Kasumi-1 (cell line): ENCODE measurements at places on chromosomes 2 and 18.

DNA sequence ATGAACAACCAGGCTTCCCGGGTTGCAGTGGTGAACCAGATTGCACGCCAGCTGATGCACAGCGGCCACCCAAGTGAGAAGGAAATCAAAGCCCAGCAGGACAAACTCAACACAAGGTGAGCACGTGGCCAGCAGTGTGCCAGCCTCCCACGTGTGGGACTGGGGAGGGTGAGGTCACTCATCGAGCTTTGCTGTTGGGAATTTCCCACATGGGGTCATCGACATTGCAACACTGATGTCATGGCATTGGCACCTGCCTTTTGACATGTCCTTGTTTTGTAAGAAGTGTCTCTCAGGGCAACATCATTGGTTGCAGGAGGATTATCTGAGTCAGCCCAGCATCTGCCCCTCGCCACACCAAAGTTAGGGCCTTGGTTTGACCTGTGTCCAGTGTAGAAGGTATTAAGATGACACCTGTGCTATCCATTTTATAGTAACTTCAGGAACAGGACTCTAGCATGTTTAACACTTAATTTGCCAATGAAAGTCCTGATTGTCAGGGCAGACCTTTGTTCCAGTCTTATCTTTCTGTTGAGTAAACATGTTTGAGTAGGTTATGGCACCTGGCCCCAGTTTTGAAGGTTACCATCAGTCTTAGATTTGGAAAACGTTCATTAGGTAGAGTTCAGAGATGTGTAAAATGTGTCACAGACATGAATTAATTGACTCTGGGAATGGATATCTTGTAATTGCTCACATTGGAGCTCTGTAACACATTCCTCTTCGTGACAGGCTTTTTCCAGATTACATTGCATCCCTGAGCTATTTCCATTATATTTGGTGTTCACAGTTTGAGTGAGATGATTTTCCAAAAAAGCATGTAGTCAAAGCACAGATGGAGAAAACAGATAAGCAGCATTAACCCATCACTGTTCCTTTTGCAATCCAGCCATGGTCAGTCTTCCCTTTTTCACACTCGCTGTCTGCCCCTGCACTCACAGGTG, 93.3 kb upstream of the EML6 start:
- DNase-seq, result no peak

DNA sequence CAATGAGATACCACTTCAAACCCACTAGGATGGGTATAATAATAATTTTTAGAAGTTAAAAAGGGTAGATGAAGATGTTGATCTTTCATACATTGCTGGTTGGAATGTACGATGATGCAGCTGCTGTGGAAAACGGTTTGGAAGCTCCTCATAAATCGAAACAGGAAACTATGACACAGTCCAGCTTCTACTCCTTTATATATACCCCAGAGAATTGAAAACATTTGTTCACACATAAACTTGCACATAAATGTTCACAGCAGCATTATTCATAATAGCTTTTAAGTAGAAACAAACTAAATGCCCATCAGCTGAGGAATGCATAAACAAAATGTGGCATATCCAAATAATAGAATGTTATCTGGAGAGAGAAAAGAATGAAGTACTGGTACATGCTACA, 95.0 kb downstream of the STRADB start:
- no peak for DNase-seq

- peak; percentile 76 for DNase-seq
Measured at GRCh38 chr18:46622999-46623398, 34.0 kb downstream of the LOXHD1 start.

GRCh38 chr18:25278394-25278793, 73.6 kb downstream of the ZNF521 start:
- no peak for DNase-seq

GRCh38 chr2:215032153-215032552, 106.3 kb downstream of the ABCA12 start:
- no peak for DNase-seq

DNA sequence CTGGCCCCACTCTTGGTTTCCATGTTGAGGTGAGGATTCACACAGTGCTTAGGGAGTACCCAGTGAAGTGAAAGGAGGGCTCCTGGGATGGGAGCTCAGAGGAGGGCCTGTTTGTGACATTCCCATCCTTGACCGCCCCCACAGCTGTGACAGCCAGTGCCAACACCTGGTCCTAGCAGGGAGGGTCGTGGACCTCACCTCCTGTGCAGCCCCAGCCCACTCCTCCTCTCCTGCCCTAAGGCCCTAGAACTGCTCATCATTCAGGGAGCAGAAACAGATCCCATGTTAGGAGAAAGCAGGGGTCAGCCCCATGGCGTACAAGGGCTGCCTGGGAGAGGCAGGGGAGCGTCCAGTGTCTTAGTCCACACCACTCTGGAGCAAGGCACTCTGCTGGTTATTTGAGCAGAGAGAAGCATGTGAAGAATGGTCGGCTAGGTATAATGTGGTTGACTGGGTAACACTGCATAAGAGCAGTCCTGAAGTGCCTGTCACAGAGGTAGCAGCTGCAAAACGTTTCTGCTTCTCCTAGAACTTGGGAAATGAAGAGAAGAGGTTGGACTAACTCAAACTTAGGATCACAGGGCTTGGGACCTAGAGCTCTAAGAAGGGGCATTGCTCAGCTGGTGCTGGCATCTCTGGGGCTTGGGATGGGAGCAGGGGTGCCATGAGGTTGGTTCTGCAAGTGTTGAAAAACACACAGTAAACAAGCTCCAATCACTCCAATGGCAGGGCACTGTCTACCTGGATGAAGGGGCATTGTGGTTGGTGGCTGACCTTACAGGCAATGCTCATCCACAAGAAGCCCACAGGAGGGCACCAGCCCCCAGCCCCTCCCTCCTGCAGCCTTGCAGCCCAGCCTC, 55.6 kb downstream of the FAM168B start:
- DNase-seq, result no peak

DNA sequence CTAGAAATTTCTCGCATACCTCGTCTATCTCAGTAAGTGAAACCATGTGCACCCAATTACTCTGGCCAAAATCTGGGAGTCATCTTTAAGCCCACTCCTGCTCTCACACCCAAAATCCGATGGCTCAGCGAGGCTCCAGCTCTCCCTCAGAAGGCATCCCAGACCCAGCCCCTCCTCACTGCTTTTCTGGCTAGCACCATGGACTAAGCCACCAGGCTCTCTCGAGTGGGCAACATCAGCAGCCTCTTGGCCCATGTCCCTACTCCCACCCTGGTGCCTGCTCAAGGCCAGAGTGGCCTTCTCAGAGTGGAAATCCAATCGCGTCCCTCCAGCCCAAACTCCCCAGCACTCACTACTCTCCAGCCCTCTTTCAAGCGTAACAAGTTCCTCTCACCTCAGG, 27.2 kb downstream of the TNS1 start:
- DNase-seq, result no peak

GRCh38 chr2:240213476-240214421, 73.3 kb upstream of the OTOS start:
- DNase-seq, result no peak

DNA sequence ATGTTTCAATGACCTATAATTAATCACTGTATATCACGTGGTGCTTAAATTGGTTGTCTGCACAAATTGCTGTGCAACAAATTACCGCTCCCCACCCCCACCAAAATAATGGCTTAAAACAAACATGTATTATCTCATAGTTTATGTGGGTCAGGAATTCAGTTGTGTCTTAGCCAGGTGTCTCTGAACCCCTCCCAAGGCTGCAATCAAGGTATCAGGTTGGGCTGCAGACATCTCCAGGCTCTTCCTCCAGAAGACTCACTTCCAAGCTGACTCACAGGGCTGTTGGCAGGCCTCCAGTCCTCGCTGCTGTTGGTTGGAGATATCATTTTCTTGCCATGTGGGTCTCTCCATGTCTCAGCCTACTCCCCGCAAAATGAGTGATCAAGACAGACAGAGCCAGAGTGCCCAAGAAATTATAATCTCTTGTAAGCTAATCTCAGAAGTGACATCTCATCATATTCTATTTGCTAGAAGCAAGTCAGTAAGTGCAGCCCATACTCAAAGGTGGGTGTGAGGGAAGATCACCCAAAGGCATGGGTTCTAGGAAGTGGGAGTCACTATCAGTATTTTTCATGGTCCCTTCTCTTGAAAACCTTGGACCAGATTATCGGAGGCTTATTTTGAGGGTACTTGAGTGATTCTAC, 38.4 kb downstream of the SPC25 start:
- DNase-seq, result peak; percentile 58

DNA sequence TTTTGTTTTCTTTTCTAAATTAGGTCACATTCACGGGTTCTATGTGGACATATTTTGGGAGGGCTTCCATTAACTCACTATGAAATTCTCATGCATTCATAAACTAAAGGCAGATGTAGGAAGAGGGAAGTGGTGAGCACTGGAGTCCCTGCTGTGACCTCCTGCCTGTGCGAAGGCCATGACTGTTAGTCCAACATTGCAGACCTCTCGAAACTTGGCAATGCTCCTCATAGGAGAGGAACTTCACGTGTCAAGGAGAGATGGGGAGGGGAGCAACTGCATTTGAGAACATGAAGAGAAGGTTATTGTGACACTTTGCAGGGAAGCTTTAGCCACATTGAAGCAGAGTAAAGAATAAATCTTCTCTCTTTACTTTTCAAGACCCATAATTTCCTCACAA, 126.4 kb upstream of the HNMT start:
- no peak for DNase-seq

DNA sequence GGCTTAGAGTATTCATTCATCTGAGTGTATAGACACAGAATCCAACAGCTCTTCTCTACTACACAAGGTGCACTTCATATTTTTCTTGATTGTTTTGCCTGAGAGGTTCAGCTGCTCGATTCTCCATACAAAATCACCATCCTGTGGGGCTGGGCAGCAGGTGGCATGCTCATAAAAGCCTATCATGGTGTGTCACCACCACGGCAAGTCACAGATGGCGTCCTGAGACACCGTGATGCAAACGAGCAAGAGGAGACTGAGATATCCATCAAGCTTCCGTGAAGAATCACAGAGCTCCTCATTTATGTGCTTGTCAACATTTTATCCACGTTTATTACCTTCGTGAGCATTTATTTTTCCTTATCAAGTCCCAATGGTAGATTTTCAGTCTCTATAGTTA, 22.4 kb upstream of the NRP2 start:
- no peak for DNase-seq

DNA sequence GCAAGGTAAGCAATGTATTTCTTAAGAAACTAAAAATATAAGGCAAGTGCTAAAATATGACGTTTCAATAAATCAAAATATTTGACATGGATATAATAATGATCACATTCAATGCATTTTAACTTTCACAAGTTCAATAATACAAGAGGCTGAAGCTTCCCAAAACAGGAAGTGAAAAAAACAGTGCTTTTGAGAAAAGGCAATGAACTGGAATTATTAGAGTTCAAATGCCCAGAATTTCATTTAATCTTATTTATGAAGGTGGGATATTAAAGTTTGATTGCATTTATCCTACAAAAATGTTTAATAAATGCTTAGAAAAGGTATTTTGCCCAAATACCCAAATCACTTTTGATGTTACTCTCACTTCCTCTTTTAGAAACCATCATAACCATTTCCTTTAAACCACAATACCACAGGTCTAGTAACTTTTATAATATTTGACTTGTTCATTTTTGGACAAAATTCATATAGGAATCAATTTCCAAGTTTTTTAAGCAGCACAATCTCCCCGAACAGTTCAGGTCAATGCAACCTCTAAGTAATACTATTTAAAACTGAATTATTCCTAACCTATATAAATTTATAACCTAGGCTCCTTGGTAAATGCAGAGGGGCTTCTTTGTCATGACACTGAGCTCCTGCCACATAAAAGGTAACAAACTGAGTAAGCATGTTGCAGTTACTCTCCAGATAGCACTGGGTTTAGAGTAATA, 2.1 kb downstream of the NCKAP1 start:
- DNase-seq, result peak; percentile 86
